ENCODE measurements at places on chromosomes 2 and 18.

- DNase-seq, result no peak
Observed at GRCh38 chr2:191500566-191500883, 177.4 kb upstream of the NABP1 start.

- DNase-seq, result no peak
Observed at GRCh38 chr2:136052369-136053362, 65.3 kb downstream of the CXCR4 start.

DNA sequence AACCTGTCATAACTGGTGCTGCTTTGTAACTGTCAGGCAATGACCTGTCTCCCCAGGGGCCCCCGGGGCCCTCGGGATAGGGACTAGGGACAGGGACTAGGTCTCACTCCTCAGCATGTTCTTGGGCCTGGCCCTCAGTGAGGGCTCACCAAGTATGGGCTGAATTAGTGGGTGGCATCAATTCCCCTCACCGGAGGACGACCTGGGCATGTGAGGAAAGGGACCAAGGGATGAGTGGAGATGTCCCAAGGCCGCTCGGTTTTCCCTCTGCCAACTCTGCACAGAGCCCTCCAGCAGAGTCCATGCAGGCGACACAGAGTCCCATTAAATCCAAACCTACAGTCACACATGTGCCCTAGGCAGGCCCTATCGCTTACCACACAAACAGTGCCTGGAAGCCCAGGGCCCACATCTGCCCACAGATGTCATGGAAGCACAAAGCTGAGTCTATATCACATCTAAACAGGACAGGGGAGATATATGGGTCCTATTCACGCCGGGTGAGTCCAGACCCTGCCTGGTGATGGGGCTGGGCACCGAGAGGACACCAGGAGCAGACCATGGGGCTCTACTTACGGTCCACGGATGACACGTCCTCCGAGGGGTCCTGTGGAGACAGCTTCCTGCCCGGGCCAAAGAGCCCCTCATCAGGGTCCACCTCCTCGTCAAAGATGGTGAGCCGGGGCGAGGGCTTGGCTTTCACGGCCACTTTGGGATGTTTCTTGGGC, 26.6 kb downstream of the HS1BP3 start:
- DNase-seq, result no peak

DNA sequence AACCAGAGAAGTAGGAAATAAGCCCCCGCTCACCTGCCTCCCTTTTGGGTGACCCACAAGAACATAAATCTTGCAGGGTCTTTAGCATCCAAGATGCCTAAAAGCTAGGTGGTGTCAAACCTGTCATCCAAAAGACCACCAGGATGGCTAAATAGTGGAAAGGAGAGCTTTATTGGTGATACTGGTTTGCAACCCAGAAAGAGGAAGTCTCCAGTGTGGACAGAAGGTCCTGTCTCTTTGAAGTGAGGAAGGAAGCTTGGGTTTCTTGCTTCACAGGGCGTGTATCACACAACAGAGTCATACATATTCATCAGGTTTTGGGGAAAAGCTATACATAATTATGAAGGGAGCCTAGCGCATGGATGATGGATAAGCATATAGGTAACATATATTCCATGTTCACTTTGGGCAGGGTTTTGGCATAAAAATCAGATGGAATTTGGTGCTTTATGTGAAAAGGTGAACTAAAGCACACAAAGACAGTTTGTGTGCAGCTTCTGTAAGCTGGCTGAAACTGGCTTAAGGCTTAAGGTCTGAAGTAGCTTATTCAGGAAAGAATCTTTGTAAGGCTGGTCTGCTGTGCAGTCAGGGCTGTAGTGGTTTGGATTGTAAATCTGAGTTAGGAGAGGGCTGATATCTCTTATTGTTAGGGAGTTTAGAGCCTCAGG, 102.2 kb upstream of the MSH2 start:
- no peak for DNase-seq

DNA sequence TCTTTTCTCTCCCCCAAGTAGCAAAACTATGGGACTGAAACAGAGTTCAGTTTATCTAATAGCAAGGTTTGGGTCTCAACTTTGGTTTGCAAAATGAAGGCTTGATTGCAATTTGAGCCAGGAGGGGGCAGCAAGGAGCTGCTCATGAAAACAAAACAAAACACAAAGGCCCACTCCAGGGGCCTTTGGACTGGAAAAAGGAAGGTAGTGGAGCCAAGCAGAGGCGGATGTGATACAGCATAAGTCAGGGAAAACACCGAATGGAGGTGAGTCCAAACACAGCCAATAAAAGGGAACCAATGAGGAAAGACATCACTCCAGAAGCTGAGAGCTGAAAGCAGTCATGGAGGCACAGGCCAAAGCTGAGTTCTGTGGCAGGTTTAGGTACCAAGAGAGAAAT, 799.7 kb upstream of the ACVR2A start:
- peak; percentile 49 for DNase-seq

DNA sequence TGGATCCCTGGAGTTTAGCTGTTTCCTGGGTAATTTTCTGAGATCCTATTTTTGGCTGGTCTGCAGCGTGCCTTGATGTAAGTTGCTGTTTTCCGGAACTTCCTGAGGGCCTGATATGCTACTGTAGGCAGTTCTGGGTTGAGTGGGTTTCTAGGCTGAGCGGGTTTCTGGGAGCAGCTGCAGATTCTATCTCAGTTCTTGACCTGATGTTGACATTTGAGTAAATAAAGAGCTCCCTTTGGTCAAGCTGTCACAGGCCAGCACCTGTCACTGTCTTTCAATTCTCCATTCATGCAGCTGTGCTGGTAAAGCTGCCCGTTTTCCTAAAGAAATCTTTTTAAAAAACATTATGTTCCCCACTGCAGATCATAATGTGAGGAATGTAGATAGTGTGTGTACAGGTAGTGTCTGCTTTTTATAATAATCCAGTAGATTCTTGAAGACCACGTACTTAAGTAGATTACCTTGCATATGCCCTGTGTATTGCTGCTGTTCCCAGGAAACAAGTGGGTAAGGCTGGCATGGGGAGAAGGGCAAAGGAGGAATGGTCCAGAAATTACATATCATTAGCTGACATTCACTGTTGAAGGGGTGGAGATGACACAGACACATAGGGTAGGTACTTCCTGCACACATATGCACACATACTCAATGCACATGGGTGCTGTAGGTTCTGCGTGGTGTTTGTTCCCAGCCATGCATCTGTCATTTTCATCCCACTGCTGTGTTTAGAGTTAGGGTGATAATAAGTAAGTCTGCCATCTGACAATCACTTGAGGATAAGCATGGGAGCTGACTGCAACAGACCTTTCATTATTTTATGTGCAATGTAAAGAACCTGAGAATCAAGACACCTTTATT, 25.9 kb downstream of the CD28 start:
- no peak for DNase-seq

All from lung microvascular endothelial cell (primary cell).